Aorta (tissue), 5 donors: ENCODE measurements at places on chromosomes 3 and 15. TPM values are rescaled to one million over a fixed set of nuclear protein-coding genes. Genes with fewer than 3 reads are reported as not detected.

DNA sequence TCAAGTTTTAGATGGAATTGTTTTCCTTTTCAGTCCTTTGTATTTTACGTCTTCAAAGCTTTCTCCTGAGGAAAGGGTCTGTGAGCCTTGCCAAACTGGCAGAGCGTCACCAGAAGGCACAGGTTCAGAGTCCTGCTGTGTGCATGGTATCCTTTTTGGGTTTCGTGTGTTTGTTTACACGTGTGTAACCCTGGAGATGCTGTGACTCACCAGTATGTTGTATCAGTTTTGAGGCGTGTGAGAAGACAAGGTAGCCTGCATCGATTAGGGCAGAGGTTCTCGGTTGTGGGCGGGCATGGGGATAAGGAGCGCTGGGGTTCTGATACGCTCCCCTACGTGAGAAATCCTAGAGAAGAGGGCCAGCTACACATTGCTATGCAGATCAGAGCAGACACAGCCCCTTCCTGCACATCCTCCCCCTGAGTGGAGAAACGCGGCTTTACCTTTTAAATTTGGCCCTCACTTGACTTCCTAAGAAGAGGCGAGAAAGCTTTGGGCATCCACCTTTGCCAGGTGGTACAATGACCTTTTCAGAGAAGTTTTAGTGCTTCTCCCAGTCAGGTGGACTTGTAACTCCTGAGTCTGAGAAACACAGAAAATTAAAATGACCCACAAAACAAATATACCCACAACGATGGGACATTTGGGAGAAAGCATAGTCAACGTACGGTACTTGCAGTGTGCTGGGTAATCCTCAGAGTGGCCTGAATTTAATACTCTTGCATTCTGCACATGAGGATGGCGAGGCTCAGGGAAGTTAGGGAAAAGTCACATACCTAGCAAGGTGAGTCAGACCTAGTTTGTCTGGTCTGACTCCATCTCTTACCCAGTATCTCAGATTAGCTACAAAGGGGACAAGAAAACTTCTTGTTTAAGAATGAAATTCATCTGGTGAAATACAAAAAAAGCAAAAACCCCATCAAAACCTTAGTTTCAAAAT is 38.1 kb downstream of the TRAK1 start:
- no peak for DNase-seq

GRCh38 chr15:25250906-25251622 is 187.8 kb downstream of the UBE3A start:
- peak; percentile 30 for DNase-seq

DNA sequence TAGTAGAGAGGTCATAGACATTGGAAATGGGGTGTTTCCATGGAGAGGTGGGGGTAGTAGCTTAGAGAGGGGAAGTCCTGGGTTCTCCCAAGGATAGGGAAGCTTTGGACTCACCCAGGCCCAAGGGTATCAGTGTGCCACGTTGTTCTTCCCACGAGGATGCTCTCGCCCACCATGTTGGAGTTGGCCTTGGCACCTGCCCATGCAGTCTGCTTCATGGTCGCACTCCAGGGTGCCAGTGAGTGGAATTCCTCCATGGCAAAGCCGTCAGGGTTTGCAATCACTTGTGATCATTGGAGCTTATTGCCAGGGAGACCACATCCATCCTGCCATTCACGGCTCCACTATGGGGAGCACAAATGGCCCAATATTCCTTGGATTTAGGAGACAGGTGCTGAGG is 60.6 kb downstream of the GRIP2 start:
- DNase-seq, result peak; percentile 9

DNA sequence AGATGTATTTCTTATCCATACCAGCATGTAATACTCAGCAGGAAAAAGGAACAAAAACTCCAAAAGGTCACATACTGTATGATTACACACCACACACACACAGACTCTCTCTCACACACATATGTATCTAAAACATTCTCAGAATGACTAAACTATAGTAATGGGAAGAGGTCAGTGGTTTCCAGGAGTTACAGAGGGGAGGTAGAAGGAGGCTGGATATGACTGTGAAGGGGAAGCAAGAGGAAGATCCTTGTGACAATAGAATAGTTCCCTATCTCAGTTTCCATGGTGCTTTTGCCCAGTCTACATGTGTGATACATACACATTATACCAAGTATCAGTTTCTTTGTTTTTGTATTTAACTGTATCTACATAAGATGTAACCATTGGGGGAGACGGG is 190.1 kb downstream of the IL5RA start:
- DNase-seq, result no peak

GRCh38 chr3:46406443-46406787 is 451 bp downstream of the CCR5AS start:
- DNase-seq, result peak; percentile 69

DNA sequence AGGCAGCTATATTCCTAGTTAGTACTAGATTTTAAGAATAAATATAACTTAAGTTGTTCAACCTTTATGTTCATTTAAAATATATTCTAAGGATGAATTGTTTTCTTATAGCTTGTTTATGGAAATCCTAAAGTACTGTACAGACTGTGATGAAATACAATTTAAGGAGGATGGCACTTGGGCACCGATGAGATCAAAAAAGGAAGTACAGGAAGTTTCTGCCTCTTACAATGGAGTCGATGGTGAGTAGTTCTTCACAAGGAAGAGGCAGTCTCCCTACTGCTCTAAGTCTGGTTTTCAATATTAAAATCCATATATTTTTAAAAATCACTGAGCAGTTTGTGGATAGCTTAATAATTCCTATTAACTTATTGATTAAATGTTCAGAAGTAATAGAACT is 29.6 kb downstream of the CALML4 start:
- DNase-seq, result no peak

GRCh38 chr3:65352951-65353350 is 665.2 kb upstream of the ADAMTS9 start:
- no peak for DNase-seq

DNA sequence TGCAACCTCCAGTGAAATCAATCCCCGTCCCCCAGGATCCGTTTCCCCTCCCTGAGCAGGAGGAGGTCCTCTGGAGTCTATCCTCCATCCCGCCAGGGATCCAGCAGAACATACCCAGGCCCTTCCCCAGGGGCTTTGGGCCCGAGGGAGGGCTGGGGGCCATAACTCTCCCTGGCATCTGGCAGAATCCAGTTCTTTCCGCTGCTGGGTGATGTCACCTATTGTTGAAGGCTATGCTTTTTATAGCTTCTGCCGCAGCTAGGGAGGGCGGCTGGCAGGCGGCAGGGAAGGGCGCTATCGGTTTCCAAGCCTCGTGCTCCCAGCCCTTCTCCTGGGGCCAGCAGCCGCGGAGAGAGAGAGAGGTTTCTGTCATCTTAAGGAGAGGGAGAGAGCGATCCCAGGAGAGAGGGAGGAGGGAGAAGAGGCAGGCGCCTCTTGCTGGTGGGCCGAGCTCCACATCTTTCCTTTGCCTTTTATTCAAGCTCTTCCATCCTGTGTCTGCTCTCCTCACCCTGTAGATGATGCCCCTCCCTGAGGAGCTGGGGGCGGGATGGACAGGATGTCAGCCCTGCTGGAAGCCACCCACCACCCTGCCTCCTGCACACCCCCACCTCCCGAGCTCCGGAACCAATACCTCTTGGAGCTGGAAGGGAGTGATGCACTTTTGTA is 120.1 kb downstream of the ANP32A start:
- DNase-seq, result peak; percentile 87

CLSTN2 gene
- 20.6 TPM for total RNA-seq
